CD4-positive, alpha-beta memory T cell (primary cell): ENCODE measurements at places on chromosomes 13 and 19. TPM values are rescaled to one million over a fixed set of nuclear protein-coding genes. Genes with fewer than 3 reads are reported as not detected.

GRCh38 chr19:20470345-20471135 lies 95.0 kb downstream of the ZNF737 start:
- no peaks in the 10 kb centered on the region for H3K4me1 ChIP-seq
- H3K4me3 ChIP-seq = no peak overlapping the region
- no peaks in the 10 kb centered on the region for H3K27me3 ChIP-seq
- H3K36me3 ChIP-seq = no peaks in the 10 kb centered on the region
- H3K27ac ChIP-seq = no peak overlapping the region

DNA sequence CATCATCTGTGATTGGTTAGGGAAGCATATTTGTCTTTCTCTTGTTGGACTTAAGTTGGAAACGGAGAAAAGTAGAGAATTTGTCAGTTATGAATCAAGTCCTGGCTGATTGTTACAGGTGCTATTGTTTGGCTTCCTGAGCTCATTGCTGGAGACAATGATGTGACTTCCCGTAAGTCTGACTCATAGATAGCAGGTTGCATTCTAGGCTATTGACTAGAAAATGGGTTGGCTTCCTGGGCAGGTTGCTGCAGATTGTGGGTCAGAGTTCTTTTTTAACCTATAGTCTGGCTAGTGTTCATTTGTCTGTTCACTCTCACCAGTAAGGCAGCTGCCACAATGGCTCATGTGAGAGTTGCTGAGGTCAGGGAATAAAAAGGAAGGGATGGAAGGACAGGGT lies 101.5 kb downstream of the CCNA1 start:
- no peak for DNase-seq
- H3K4me1 ChIP-seq = no peaks in the 10 kb centered on the region
- no peaks in the 10 kb centered on the region for H3K27me3 ChIP-seq
- H3K4me3 ChIP-seq = no peak overlapping the region
- no peaks in the 10 kb centered on the region for H3K36me3 ChIP-seq
- H3K27ac ChIP-seq = no peak overlapping the region

- no peaks in the 10 kb centered on the region for H3K27me3 ChIP-seq
- no peak for DNase-seq
Measured at GRCh38 chr13:24688950-24689349, 8.7 kb downstream of the ATP12A start.

DNA sequence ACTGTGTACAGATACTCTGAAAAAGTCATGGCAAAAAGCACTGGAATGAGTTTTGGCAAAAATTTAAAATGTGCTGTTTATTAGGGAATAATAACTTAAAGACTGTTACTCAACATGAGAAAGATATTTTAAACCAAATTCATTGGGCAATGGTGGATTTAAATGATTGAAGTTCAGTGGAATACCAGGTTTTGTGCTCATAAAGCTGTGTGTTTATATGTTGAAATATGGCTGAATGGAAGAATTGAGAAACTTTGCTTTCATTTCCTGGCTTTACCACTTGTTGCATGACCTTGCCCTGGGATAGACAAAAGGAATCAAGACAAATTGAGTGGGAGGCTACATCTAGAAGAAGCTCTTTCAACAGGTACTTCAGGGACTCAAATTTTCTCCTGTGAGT lies 246.4 kb downstream of the GPC5 start:
- no peaks in the 10 kb centered on the region for H3K27me3 ChIP-seq
- DNase-seq = no peak
- no peak overlapping the region for H3K4me3 ChIP-seq

GRCh38 chr19:38831142-38831605 lies 420 bp downstream of the ECH1 start:
- peak overlapping the region; percentile 79 for H3K27ac ChIP-seq
- H3K4me1 ChIP-seq = peaks cover 22% of the 10 kb centered on the region
- no peaks in the 10 kb centered on the region for H3K27me3 ChIP-seq
- H3K4me3 ChIP-seq = peak overlapping the region; percentile 87
- H3K36me3 ChIP-seq = peaks cover 22% of the 10 kb centered on the region

DNA sequence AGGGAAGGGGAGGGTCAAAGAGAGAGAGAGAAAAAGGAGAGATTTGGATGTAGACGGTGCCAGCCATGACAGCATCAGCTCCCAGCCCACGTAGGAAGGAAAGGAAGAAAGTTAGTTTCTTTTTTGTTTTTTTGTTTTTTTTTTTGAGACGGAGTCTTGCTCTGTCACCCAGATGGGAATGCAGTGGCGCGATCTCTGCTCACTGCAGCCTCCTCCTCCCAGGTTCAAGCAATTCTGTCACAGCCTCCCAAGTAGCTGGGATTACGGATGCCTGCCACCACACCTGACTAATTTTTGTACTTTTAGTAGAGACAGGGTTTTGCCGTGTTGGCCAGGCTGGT lies 27.6 kb downstream of the ELL start:
- peak overlapping the region; percentile 8 for H3K4me3 ChIP-seq
- DNase-seq = peak; percentile 49

DNA sequence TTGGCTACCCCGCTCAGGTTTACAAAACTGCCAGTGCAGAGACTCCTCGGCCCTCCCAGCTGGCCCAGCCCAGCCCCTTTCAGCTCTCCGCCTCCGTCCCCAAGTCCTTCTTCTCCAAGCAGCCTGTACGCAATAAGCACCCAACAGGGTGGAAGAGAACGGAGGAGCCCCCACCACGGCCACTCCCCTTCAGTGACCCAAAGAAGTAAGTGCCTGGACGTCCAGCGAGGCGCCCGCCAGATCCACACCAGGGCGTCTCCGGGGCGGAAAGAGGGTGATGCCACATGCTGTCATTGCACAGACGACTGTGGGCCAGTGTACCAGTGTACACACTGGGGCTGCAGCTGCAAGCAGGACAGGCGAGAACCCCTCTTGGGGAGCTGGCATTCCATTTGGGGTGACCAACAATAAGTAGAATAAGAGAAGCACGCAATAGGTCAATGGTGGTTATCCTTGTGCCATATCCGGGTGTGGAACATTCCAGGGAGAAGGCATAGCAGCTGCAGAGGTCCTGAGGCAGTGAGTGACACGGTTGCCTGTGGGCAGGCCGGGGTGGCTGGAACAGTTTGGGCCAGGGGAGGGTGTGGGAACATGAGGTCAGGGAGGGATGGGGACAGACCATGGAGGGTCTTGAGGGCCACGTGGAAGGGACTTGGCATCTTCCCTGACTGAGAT lies 41.3 kb downstream of the DPF1 start:
- no peak for DNase-seq
- H3K4me3 ChIP-seq = no peak overlapping the region
- no peaks in the 10 kb centered on the region for H3K27me3 ChIP-seq
- H3K27ac ChIP-seq = no peak overlapping the region
- H3K36me3 ChIP-seq = peaks cover 3% of the 10 kb centered on the region

DNA sequence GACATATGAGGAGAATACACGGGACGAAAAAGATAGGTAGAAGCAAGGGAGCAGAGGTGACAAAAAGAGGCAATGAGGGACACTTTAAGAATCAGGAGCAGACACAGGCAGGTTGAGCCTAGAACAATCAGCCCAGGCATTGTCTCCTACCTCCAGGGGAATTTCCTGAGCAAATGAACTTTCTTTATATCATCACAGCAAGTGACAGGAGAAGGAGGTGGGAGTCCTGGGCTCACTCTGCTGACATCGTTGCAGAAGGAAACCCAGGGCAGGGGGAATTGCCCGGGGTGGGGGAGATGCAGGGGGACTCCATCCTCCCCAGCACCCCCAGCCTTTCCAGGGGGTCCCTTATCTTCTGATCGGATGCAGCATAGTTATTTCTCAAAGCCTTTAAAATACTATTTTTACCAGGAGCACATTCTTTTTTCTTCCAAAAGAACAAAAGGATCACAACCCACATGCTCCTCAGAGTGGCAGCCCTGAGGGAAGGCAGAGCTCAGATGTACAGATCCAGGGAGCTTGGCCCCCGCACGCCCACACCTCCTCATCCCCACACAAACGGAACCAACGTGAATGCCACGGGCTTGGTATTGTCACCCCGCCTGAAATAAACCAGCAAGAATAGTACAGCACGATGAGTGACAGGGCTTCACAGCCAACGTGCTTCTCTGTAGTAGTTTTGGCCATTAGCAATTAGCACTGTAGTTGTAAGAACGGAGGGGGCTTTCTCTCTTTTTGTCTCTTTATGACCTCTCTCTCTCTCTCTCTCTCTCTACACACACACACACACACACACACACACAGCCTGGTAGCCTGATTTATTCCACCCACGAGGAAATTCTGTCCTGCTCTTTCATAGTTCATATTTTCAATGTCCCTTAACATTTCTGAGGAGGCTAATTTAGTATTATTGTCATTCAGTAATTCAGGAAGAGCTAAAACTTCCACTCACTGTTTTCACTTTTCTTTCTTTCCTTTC lies 169.5 kb upstream of the UBL3 start:
- no peaks in the 10 kb centered on the region for H3K36me3 ChIP-seq
- H3K27ac ChIP-seq = no peak overlapping the region
- no peak overlapping the region for H3K4me3 ChIP-seq
- no peak for DNase-seq

The MBD3L2 gene
- not detected for total RNA-seq

The TMEM59L gene
- total RNA-seq = not detected

The ZNF836 gene
- total RNA-seq = 54.7 TPM

DNA sequence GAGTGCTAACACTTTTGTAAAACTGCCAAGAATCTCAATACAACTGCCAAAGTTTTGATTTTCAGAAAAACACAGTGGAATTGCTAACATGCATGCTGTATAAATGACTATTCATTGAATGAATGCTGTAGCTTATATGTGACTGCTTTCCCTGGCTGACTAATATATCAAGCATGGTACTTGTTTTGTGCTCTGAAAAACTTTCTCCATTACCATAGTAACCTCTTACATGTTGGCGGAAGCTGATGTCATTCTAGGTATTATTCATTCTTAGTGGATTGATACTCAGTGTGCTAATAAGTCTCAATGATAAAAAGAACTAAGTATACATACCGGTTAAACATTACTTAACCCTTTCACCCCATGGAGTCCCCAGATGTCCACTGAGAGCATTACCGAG lies 166.1 kb upstream of the MYO16 start:
- no peaks in the 10 kb centered on the region for H3K36me3 ChIP-seq
- H3K27ac ChIP-seq = no peak overlapping the region
- DNase-seq = peak; percentile 15
- H3K4me3 ChIP-seq = no peak overlapping the region

The SLC46A3 gene
- 18.9 TPM for total RNA-seq

GRCh38 chr19:41694831-41695635 lies 7.0 kb upstream of the CEACAM7 start:
- H3K36me3 ChIP-seq = no peaks in the 10 kb centered on the region
- no peak overlapping the region for H3K27ac ChIP-seq
- DNase-seq = no peak
- H3K4me3 ChIP-seq = no peak overlapping the region
- no peaks in the 10 kb centered on the region for H3K4me1 ChIP-seq

DNA sequence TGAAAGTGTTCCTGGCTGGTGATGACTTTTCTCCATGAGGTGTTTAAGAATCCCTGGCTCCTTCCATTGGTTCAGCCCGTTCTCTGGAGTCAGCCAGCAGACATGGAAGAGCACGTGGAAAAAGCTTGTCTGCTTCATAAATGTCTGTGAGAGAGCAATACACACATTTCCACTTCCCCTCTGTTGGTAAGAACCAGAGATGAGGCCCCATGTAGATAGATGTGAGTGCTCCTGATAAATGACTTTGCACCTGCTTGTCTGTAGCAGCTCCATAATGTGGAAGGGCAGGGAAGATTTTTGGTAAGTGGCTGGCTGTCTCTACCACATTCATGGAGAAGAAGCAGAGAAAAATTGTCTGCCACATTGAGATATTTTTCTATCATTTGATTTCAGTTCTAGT lies 325.8 kb downstream of the LMO7 start:
- H3K4me3 ChIP-seq = no peak overlapping the region
- DNase-seq = no peak
- H3K27ac ChIP-seq = no peak overlapping the region
- no peaks in the 10 kb centered on the region for H3K27me3 ChIP-seq
- no peaks in the 10 kb centered on the region for H3K36me3 ChIP-seq

The GYS1 gene
- 56.2 TPM for total RNA-seq

- no peak overlapping the region for H3K27ac ChIP-seq
- no peak overlapping the region for H3K4me3 ChIP-seq
- no peaks in the 10 kb centered on the region for H3K4me1 ChIP-seq
- no peak for DNase-seq
- H3K36me3 ChIP-seq = no peaks in the 10 kb centered on the region
Measured at GRCh38 chr13:84400706-84401105, 518.4 kb upstream of the SLITRK1 start.

The MRPL4 gene
- 42.7 TPM for total RNA-seq

The HS6ST3 gene
- not detected for total RNA-seq

GRCh38 chr19:31759359-31759758 lies 410.1 kb upstream of the TSHZ3 start:
- no peaks in the 10 kb centered on the region for H3K4me1 ChIP-seq
- H3K27me3 ChIP-seq = no peaks in the 10 kb centered on the region
- no peak overlapping the region for H3K4me3 ChIP-seq
- no peak for DNase-seq

- H3K27me3 ChIP-seq = no peaks in the 10 kb centered on the region
- no peak for DNase-seq
- H3K4me3 ChIP-seq = no peak overlapping the region
Measured at GRCh38 chr13:105297839-105298238, 1237.6 kb downstream of the EFNB2 start.

The ARID3A gene
- 9.6 TPM for total RNA-seq

The LILRB1 gene
- total RNA-seq = 0.64 TPM

The HIPK4 gene
- not detected for total RNA-seq

- peaks cover 4% of the 10 kb centered on the region for H3K36me3 ChIP-seq
- no peak overlapping the region for H3K4me3 ChIP-seq
- H3K27ac ChIP-seq = no peak overlapping the region
- H3K4me1 ChIP-seq = peaks cover 75% of the 10 kb centered on the region
- H3K27me3 ChIP-seq = no peaks in the 10 kb centered on the region
Measured at GRCh38 chr13:73987618-73988017, 146.6 kb downstream of the KLF12 start.

DNA sequence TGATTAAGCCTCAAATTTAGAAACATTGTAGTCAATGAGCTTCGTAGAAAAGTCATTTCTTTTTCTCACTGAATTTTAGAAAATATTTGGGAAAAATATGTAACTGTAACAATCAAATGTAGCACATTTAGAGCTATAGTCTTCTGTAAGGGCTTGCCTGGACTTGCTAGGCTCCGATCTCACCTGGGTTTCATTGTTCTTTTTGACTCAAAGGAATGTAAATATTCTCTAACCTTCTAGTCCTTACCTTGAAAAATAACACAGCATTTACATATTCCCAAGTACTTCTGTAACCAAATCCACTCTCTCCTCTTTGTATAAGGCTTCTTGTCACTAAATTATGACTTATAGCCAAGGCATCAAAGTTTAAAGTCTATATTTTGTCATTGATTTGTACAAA lies 2.9 kb upstream of the UFM1 start:
- no peak overlapping the region for H3K27ac ChIP-seq
- H3K27me3 ChIP-seq = no peaks in the 10 kb centered on the region
- no peak overlapping the region for H3K4me3 ChIP-seq
- H3K36me3 ChIP-seq = no peaks in the 10 kb centered on the region
- peaks cover 24% of the 10 kb centered on the region for H3K4me1 ChIP-seq
- no peak for DNase-seq
